ENCODE measurements at places on chromosomes 6 and 20.

GRCh38 chr6:65075705-65076230, 631.3 kb downstream of the EYS start:
- no peak for DNase-seq

GRCh38 chr6:87938287-87938686, 109.4 kb upstream of the SPACA1 start:
- no peak for DNase-seq

DNA sequence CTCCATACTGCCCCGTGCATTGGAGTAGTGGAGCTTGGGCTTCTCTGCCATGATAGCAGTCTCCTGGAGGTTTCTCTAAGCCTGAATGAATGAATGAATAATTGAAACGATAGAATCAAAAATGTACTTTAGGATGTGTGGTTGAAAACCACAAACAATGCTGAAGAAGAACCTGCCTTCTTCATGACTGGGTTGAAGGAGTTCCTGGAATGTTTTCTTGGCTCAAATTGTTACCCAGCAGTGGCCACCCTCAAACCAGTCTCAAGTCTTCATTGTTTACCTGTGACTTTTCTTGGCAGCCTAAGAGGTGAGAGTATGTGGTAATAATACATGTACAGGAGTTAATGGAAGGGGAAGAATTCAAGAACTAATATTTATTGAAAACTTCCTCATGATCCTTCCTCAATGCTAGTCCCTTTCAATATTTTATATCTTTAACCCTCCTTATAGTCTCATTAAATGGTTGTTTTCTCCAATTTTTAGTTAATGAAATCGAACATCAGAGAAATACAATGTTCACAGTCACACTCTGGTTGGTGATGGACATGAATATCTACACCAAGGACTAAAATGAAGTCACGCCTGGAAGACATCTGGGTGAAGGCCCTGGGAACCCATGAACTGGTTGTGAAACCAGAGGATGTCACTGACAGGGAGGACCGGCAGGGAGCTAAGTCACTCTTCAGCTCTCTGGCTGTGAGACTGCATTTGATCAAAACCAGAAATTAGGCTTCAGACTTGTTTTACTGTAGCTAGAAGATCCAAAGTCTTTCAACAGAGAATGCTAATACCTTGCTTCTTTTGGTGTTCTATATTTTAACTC, at the start of gene GSTA5:
TSS of gene GSTA5 (minus strand) at position 51 of the 823 bp plus-strand sequence.
- DNase-seq, result no peak

DNA sequence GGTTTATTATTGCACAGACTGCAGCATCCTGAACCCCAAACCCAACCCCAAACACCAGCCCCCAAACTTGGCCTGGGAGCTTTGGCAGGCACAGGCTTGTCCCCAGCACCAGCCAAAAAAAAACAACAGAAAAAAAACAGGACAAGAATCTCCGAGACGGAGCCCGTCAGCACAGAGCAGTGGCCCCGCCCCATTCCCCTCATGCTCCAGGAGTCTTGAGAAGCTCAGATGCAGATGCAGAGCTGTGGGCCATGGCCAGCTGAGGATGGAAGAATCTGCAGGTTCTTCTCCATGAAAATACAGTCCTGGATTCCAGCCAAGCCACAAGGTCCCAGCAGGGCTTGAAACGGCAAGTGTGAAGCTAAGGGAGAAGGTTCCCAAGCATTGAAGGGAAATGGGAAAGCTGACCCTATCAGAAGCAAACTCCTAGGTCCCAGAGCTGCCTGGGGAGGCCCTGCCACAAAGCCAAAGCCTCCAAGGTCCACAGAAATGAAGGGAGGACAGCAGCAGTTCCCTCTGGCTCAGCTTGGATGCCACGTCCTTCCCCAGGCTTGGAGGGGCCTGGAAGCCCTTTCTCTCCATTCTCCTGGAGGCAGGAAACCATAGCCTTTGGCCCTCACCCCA, 75.2 kb downstream of the JPH2 start:
- DNase-seq, result no peak

GRCh38 chr20:51380401-51381385, 161.8 kb downstream of the NFATC2 start:
- no peak for DNase-seq

GRCh38 chr6:2000962-2001361, 244.4 kb downstream of the GMDS start:
- DNase-seq, result no peak

DNA sequence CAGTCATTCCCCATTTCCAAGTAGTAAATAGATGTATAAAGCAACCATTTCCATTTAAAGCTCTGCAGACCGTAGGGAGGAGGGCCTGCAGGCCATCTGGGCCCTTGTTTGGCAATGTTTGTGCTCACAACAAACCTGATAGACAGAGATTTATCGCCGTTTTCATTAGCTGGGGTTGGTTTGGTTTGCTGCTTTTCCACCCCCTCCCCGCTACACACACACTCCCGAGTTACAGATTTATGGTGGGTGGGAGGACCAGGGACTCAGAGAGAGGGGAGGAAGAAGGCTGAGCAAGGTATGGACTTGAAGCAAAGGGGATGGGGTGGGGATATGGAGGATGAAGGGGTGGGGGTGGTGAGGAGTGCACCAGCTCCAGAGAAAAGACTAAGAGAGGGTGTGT, 36.6 kb upstream of the FOXP4 start:
- no peak for DNase-seq

GRCh38 chr6:154555073-154555677, 44.7 kb upstream of the CNKSR3 start:
- no peak for DNase-seq

- DNase-seq, result no peak
Observed at GRCh38 chr6:16811277-16811979, 50.2 kb upstream of the ATXN1 start.

DNA sequence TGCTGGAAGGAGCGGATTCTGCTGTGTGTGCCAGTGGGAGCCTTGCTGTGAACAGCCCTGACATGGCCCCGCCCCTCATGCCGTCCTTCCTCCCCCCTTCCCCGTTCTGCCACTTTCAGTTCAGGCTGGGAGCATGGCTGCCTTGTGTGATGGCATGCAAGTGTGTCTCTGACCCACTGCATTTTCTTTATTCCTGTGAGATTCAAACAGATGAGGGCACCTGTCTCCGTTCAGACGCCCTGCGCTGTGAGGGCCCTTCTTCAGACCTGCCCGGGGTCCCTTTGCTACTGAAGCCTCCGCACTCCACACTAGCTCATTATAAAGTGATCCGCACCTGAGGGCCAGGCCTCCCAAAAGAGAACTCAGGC, 88.3 kb downstream of the TAF4 start:
- no peak for DNase-seq

- no peak for DNase-seq
Observed at GRCh38 chr6:17061097-17061496, 40.8 kb upstream of the STMND1 start.

- no peak for DNase-seq
Observed at GRCh38 chr20:9011121-9011520, 57.8 kb upstream of the PLCB4 start.

GRCh38 chr6:16618962-16619361, 142.3 kb downstream of the ATXN1 start:
- no peak for DNase-seq

GRCh38 chr6:168609914-168610490, 169.0 kb downstream of the SMOC2 start:
- no peak for DNase-seq

DNA sequence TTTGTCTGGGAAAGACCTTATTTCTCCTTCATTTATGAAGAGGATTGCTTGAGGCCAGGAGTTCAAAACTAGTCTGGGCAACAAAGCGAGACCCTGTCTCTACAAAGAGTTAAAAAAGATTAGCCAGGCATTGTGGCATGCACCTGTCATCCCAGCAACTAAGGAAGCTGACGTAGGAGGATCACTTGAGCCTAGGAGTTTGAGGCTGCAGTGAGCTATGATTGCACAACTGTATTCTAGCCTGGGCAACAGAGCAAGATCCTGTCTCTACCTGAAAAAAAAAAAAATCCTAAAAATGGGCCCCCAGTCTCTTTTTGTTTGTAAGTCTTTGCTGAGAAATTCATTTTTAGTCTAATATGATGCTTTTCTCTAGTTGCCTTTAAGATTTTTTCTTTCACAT, 29.2 kb upstream of the EIF2S2 start:
- DNase-seq, result no peak

DNA sequence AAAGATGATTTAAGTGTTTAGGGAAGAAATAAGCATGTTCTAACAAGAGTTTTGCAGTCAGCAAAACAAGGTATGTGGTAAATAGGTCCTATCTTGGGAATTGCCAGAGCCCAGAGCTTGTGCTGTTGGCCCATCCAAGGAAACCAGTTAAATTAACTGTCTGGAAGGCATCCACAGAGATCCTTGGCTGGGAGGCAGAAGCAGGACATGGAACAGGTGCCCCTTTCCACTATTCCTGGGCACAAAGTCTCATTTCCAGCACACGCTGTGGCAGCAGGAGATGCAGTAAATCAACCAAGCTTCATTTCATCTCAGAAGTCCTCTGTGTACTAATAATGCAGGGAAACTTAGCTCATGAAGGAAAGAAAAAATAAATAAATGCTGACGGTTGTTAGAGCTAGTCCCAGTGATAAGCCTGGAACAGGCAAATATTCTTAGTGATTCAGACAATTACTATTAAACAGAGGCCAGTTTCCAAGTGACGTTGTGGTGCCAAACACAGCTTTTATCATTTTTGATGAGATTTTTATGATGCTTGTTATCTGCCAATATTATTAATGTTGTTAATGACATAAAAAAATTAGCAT, 39.8 kb upstream of the SNAP25 start:
- DNase-seq, result no peak

DNA sequence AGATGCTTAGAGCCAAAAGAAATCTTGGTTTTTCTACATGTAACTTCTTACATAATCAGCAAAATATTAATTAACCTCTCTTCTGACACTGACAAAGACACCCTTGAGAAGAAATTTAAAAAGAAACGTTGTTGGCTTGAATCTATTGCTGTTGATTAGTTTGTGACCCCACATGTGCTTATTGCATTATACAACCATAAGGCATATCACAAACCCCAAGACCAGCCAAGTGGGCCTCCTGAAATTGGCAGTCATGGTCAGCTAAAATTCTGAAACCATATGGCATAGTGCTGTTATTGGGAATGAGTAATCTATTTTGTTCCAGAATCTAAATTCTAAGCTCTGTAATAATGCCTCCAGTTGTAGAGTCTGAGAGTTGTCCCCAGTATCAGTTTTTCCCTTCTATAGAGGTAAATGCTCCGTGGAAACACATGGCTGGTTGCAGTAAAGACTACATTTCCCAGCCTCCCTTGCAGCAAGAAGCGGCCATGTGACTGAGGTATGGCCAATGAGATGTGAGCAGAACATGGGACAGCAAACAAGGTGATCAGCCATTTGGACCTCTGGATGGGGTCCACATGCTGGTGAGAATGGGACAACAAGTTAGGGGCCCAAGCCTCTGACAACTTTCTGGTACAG, 42.3 kb upstream of the PTPN1 start:
- DNase-seq, result no peak

GRCh38 chr6:146265056-146265455, 236.2 kb downstream of the GRM1 start:
- DNase-seq, result no peak

DNA sequence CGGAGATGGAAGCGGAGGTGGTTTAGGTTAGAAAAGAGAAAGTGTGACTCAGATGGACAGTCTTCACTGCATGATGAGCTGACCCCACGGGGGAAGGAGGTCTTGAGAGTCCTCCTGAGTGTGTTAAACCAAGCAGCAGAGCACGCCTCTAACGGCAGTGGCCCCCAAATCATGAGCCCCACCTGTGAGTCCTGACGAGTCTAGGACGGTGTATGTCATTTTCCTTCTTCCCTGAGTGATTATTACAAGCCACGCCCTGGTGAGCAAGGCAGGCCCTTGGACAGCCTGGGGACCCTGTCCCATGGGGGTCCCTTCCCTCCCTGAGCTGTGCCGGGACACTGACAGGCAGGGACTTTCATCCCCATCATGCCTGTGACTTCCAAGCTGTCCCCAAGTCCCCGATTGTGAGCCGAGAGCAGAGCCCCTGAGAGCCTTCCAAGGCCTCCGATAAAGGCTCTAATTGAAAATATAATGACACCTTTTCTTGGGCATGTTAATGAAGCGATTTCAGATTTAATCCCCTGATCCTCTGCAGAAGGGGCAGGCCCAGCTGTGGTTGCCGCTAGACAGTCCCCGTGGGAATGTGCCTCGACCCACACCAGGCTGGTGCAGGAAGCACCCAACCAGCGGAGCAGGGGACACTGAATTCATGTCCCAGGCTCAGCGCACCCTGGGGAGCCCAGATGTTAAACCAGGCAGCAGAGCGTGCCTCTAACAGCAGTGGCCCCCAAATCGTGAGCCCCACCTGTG, 320.1 kb downstream of the TAF4 start:
- DNase-seq, result no peak

DNA sequence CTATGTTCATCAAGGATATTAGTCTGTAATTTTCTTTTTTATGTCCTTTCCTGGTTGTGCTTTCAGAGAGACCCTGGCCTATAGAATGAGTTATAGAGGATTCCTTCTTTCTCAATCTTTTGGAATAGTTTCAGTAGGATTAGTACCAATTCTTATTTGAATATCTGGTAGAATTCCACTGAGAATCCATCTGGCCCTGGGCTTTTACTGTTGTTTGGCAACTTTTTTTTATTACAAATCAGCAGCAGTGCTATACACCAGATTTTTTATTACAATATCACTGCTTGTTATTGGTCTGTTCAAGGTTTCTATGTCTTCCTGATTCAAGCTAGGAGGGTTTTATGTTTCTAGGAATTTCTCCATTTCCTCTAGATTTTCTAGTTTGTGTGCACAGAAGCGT, 50.0 kb upstream of the NRSN1 start:
- no peak for DNase-seq

DNA sequence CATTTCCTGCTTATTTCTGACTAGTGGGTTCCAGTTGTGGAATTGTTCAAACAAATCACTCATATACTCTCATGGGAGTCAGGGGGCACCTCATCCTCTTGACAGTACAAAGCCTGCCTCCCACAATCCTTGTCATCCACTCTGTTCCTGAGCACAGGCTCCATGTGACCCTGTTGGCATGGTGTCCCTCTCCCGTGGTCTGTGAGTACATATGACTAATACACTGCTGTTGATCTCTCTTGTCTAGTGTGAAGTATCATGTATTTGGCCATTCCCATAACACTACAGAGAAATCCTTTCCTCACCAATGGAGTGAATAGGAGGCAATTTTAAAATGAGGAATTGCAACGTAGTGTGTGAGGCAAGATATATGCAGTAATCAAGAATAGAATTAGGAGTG, 185.3 kb downstream of the OGFRL1 start:
- DNase-seq, result no peak

- DNase-seq, result no peak
Observed at GRCh38 chr6:1627827-1628560, 18.3 kb downstream of the FOXC1 start.

- no peak for DNase-seq
Observed at GRCh38 chr6:161394437-161394836, 120.6 kb upstream of the AGPAT4 start.

DNA sequence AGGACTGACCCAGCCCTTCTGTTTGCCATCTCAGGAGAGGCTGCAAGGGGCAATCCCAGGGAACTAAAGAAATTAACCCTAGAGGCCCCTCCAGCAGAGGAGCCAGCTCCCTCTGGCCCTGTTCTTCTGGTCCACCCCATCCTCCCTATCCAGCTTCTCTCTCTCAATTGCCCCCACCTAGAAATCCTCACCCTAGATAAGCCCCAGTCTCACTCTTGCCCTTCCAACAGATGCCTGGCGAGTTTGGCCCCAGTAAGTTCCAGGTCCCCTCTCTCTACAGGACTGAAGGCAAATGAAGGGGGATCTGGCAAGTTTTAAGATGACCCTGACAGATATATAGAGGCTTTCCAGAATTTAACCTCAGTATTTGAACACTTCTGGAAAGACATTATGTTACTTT, 134.0 kb downstream of the THBS2 start:
- no peak for DNase-seq

GRCh38 chr20:8721098-8721497, 347.8 kb upstream of the PLCB4 start:
- DNase-seq, result no peak

All from T-helper 2 cell treated with Interferon-gamma antibody and Interleukin-4, amounts not matched to agents 5 μg/mL and 100 μg/mL, for 36 hours (primary cell).